ENCODE measurements at places on chromosomes 6 and 20.

GRCh38 chr6:157853902-157854502 is 31.0 kb downstream of the SNX9 start:
- DNase-seq = no peak

GRCh38 chr20:50874111-50874757 is 57.0 kb downstream of the ADNP start:
- no peak for DNase-seq

DNA sequence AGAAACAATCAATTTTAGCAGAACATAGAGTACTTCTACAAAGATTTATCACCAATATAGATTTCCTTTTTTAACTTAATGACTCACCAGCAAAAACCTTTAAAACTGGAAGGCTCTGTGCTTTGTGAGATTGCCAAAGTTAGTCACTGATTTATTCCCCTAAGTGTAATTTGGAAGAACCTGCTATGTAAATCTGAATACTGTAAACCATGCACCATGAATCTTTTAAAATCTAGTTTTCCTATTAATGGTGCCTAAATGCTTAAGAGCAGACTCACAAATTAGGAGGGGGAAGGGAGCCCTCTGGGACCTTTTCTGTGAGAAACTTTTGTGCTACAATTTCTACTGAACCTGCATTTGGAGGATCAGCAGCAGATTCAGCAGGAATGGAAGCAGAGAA is 57.8 kb upstream of the PNRC1 start:
- no peak for DNase-seq

GRCh38 chr6:132860254-132860653 is 45.9 kb downstream of the RPS12 start:
- no peak for DNase-seq

- DNase-seq = no peak
These were observed 4.7 kb downstream of the HLA-B start for GRCh38 chr6:31352310-31352682.

GRCh38 chr6:117272032-117272866 is 6.9 kb downstream of the VGLL2 start:
- DNase-seq = no peak

- DNase-seq = peak; percentile 44
These were observed 8.6 kb downstream of the AARS2 start for GRCh38 chr6:44304282-44305199.

DNA sequence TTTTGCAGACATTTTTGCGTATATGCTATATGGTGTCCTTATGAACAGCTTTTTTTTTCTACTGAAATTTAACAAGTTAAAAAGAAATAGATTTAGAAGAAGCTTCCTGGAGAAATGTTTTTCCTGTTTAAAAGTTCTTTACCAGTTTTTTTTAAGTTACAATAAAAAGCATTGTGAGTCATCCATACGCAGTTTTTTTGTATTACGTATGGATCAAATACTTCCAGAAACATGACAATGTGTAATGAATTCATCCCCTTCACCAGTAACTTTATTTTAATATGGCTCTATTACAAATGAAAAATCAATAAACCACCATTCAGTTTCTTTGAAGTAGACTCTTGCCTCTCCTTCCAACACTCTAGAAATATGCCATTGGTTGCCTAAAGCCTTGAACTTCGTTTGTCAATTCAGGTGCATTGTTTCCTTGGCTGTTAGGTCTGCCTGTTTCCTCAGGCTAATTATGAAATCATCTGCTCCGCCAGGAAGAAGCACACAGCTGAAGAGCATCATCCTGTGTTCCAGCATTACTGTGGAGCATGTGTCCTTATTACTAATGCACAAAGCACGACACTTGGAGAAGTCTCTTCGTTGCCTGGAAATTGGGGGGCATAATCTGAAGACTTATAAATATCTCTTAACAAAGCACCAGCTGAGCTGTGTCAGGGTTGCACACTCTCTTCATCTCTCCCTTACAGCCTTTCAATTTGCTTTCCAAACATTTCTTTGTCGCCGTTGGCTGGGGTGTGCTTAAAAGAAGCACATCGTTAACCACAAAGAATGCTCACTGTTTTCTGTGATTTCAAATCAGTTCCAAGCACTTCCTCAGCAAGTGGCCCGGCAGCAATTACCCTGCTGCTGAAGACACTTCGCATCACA is 9.6 kb downstream of the MOXD1 start:
- DNase-seq = no peak

GRCh38 chr6:41291717-41292116 is 5.2 kb upstream of the TREM1 start:
- DNase-seq = no peak

DNA sequence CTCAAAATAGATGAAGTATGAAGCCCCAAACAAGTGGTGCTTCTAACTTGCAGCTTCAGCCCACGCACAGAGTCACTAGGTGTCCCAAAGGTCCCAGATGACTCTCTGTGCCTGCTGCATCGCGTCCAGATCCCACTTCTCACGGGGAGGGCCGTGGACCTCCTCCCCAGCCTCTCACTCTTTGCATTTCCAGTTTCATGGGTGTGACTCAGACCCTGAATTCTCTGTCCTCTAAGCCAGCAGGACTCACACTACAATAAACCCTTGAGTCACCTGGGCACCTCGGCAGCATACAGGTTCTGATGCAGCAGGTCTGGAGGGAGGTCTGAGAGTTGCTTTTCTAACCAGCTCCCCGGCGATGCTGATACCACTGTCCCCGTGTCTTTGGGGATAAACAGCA is 114.0 kb upstream of the RIN2 start:
- no peak for DNase-seq

- no peak for DNase-seq
These were observed 247.7 kb upstream of the FAM83B start for GRCh38 chr6:54598787-54599313.

GRCh38 chr20:1119128-1119505 is 715 bp downstream of the PSMF1 start:
- no peak for DNase-seq

GRCh38 chr6:40480678-40481077 is 106.5 kb downstream of the LRFN2 start:
- DNase-seq = no peak

DNA sequence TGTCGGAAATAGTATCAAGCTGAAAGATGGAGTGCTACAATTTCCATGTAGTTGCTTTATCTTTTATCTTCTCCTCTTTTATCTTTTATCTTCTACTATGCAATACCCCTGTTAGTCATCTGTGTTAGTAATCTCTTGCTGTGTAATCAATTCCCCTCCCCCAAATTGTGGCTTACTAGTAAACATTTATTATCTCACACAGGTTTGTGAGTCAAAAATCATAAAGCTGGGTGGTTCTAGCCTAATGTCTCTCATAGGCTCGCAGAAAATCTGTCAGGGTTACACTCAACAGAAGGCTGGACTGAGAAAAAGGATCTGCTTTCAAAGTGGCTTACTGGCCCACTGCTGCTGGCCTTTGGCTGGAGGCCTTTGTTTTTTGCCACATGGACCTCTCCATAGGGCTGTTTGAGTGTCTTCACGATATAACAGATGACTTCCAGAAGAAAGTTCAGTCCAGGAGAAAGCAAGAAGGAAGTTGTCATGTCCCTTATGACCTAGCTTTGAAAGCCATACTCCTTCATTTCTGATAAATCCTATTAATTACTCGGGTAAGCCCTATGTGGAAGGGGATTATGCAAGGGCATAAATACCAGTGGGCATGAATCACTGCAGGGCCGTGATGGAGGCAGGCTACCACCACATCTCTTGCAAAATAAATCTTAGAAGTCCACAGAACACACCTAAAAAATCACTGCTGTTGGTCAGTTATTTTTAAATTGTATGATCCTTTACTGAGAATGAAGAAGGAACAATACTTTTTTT is 24.5 kb upstream of the PTCHD4 start:
- no peak for DNase-seq

- DNase-seq = no peak
These were observed 115.4 kb downstream of the ZFP64 start for GRCh38 chr20:52076164-52076563.

DNA sequence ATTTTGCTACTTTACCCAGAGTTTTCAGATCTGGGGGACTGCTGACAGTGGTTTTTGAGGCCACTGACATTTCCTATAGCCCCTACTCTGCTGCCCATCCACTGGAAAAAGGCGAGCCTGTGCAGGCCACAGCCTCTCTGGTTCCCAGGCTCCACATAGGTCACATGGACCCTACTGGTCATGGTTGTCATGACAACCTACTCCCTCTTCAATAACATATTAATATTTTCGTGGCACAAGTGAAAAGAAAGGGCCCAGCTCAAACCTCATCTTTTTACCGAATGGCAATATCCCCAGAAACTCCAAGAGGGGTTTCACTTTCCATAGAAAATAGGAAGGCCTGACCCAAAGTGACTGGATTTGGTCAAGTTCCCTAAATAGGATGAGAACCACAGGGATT is 11.0 kb upstream of the FOXO3 start:
- no peak for DNase-seq

DNA sequence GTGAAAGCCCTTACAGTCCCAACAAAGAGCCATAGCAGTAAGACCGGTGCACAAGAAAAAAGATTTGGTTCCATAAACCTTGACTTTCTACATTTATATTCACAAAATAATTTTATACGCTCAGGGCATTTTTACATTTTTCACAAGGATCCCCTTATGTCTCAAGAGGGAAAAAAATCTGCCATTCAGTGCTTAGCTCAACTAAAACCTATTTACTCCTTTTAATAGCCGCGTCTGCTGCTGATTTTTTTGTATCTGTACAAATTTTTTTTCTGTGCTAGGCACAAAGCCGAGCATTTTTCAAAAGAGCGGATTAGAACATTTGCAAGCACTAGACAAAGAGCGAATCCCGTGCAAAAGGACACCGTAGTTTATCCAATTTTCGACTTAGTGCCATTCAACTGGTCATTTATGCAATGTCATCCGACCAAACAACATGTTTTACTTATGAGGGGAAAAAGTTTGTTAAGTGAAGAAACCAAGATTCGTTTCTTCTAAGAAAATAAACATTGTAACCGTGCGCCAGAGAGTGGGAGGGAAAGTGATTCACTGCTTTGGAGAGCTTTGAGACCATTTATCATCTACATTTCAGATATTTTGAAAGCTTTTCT is 3.7 kb downstream of the TFAP2D start:
- DNase-seq = no peak

DNA sequence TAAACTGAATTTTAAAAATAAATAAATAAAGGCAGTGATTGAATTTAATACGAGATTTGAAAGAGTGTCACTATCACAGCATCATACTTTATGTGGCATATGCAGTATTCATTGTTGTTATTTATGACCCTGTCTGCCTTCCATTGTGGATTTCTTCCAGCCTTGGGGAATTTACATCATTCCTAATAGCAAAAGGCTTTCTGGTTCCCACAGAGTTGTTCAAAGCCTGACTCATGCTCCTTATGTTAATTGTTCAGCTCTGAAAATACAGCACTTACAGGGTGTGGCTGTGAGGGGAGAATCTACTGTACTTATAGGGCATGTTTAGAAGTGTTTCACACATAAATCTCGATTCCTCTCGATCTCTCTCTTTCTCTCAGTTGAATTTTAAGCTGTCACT is 54.4 kb downstream of the JAG1 start:
- no peak for DNase-seq

- no peak for DNase-seq
These were observed 161.3 kb upstream of the AGPAT4 start for GRCh38 chr6:161434921-161435747.
